NCI-H187 (cell line): ENCODE measurements at places on chromosomes 1 and 21.

DNA sequence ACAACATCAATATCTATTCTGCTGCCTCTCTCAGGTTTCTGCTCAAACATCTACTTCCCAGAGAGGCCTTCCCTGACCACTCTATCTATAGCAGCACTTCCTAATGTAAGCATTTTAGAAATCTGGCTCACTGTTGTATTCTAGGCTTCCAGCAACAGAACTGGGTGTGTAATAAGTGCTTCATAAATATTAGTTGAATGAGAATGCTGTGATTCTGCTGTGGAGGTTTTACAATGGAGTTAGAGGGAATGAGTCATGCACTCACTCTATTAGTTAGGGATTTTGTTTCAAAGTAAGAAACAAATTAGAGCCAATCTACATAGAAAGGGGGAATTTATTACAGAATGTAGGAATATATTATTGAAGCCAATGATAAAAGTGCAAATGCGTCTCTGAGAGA, 38.6 kb upstream of the SLC35F3 start:
- no peak for DNase-seq

- DNase-seq: no peak
Measured at GRCh38 chr21:46188226-46189212, 4.3 kb upstream of the SPATC1L start.

DNA sequence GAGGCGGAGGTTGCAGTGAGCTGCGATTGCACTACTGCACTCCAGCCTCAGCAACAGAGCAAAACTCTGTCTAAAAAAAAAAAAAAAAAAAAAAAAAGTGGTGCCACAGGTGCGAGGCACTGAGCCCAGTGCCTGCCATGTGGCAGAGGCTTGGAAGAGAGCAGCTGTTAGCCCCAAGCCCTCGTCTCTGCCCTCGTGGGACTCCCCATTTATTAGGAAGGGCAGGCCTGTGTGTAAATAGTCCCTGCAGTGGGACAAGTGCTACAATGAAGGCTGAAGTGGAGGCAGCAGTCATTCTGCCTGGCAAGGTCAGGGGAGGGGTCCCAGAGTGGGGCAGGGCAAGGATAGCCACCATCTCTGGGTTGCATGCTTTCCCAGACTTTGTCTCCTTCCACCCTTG, 6.5 kb downstream of the RPS6KA1 start:
- no peak for DNase-seq

DNA sequence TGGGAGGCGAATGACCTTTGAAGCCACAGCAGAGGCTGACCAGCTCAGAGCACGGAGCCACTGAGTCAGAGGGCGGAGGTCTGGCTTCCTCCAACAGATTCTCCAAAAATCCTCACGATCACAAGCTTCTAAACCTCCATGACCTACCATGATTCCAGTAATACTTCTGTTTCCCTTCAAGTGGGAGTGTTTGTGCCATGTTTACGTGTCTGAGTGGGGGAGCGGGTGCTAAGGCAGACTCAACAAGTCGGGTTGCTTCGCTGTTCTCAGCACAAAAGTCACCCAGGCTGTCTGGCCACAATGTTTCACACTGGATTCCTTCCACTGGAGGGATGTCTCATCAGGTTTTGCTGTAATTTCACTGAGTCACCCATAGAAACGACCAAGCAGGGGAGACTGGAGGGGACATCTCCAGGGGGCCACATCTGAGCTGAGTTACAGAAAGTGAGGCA, 86.2 kb downstream of the SLC66A1 start:
- DNase-seq: no peak

GRCh38 chr21:38980416-38981313, 174.9 kb downstream of the ETS2 start:
- no peak for DNase-seq

GRCh38 chr1:215056584-215056983, 26.0 kb upstream of the KCNK2 start:
- DNase-seq: no peak

DNA sequence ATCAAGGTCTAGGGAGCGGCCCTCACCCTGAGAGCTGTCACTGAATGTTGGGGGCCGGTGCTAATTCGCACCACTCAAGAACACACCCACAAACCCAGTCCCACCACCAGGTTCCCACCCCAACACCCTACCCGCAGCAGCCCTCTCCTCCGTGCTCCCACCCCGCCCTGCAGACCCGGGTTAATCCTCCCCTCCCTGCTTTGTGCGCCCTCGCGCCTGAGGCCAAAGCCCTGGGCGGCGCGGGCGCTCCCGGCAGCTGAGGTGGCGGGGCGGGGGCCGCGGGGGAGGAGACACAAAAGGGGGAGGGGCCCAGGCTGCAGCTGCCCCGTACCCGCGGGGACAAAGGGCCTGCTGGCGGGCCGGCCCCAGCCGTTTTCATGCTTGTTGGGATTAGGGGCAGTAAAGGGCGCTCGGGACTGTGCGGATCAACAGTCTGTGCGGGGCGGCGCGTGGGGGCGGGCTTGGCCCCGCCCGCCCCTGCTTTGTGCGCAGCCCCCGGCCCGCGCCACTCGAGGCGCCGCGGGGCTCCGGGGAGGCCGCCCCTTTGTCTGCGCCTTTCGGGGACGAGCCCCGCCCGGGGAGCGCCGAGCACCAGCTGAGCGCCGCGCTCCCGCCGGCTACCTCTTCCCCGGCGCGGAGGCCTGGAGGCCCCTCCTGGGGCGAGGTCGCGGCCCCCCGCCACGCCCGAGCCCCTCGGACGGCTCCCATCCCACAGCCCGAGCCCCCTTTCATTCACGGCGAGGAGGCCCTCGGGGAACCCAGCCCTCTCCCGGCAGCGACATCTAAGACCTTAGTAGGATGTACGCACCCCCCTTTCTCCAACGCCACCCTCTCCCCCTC, 10.9 kb downstream of the C1orf216 start:
- DNase-seq: peak; percentile 81

DNA sequence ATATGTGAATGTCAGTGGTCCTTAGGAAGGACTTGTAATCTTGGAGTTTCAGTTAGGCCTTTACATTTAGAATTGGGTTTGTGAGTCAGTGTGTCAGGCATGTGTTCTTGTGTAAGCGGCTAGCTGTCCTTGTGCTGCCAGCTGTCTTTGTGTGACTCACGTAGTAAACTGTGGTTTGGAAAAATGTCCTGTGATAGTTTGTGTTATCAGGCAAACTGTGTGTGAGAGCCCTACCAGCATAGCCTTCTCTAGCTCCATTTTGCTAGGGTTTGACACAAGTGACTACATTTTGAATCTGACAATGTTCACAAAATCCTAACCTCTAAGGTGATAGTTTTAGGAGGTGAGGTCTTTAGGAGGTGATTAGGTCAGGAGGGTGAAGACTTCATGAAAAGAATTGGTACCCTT, 6.9 kb upstream of the SLC35D1 start:
- no peak for DNase-seq

GRCh38 chr1:77718181-77718580, 35.7 kb upstream of the ZZZ3 start:
- no peak for DNase-seq

- no peak for DNase-seq
Measured at GRCh38 chr1:52707927-52708655, 9.9 kb upstream of the COA7 start.

DNA sequence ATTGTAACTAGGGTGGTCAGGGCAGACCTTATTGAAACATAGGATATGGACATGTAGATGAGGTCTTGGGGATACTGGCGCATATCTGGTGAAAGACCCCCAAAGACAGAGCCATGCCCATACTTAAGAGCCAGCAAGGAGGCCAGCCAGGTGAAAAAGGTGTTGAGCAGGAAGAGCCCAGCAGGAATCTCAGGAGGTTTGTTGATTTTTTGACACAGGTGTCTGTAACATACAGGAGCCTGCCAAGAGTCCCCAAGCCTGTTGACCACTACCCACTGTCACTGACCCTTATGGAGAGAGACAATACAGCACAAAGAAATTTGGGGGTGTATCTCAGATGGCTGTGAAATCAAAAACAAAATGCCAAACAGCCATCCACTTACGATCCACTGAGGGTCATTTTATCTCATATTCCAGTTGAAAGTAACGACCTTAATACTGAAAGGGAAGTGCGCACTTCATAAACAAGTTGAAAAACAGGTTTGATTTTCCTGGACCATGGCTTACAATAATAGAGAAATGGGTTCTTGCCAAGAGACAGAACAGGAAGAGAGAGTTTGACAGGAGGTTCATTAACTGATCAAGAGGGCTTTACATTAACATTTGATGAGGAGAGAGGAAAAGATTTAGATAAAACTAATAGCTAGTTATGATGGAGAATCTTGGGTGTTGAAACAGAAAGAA, 163.6 kb downstream of the GLUL start:
- DNase-seq: no peak

DNA sequence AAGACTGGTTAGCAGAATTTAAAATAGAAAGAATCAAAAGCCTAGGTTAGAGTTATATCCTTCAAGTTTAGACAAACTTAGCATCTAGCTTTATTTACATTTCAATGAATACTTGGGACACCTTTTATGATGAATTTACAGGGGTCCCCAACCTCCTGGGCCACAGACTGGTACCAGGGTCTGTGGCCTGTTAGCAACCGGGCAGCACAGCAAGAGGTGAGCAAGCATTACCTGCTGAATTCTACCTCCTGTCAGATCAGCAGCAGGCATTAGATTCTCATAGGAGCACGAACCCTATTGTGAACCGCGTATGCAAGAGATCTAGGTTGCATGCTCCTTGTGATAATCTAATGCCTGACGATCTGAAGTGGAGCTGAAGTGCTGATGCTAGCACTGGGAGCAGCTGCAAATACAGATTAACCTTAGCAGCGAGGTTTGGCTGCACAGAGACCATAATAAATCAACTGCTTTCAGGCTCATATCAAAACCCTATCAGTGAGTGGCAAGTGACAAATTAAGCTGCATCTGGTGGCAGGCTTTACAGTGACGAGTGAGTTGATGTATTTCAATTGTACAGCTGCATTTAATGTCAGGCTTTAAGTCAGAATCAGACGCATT, 82.0 kb downstream of the UCHL5 start:
- DNase-seq: peak; percentile 9

GRCh38 chr1:44616284-44616990, 57.8 kb downstream of the TMEM53 start:
- DNase-seq: no peak

- no peak for DNase-seq
Measured at GRCh38 chr1:116126281-116126680, 15.1 kb downstream of the MAB21L3 start.

GRCh38 chr1:178541829-178542553, 29.1 kb downstream of the TEX35 start:
- no peak for DNase-seq

DNA sequence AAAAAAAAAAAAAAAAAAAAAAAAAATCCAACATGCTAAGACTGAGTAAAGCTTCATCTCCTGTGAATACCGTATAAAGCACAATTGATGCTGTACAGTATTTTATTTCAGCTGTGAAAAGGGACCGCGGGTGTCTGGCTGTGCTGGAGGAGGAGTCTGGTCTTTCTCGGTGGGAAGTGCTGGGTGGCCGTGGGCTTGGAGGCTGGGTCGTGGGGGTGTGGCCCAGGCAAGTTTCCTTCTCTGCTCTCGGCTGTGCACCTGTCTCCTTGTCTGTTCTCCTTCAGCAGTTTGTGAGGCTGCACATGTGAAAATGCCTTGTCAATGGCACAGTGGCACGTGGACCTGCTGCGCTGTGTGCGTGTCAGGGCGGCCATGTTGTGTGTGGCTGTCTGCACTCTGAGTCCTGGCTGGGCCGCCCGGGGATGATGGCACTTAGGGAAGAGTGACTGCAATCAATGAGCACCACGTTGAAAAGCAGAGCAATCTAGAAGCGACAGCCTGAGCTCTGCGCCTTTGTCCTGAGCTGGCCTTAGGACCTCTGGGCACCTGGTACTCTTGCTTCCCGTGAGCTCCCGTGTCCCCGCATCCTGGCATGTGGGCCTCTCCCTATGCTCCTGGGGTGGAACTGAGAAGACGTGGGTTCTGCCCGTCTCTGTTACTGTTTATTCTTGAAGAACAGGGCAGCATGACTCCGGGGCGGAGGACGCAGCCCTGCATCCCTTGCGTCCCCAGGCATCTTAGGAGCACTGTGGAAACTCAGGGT, 14.5 kb downstream of the AGPAT3 start:
- DNase-seq: no peak

- peak; percentile 79 for DNase-seq
Measured at GRCh38 chr1:206507284-206508129, at the start of gene RASSF5. RASSF5 (plus strand) TSS chr1:206507531; CDS start chr1:206507603, 72 bp downstream.

DNA sequence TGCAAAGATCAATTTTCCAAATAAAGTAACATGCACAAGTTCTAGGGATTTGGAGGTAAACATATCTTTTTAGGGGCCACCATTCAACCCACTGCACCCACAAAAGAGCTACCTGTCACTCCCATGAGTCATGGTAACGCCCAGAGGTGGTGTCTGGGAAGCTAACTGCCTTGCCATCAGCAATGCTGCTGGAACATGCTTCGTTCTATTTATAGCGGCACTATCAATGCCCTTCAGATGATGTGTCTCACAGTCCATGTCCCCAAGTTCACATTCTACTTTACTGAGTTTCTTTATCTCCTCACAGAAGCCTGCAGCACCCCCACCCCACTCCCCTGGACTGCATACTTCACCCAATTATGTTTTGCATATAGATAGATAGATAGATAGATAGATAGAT, 95.4 kb downstream of the LPAR3 start:
- DNase-seq: no peak

- no peak for DNase-seq
Measured at GRCh38 chr21:10430005-10430404, 91.4 kb upstream of the TPTE start.

DNA sequence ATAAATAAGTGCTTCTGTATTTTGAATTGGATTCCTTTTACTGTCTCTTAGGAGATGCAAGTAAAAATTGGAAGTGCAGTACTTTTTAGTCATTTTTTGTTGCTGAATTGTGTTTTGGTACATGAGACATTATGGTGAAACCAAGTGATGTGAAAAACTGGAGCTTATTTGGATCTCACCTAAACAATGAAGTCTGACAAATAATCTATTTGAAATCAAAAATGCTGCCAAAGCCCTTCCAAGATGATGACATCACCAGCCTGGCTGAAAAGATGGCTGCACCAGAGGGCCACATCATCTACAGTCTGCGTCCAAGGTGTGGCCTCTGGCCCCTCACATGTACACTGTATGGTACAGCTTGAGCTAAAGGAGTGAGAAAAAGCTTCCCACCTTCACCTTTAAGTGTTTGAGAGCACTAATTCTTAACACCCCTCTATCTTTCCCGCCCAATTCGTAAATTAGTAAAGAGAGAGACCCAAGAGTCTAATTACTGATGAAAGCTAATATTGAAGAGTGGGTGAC, 192.5 kb upstream of the ST6GALNAC5 start:
- DNase-seq: no peak
